ENCODE measurements at places on chromosomes 4 and X. TPM values are rescaled to one million over a fixed set of nuclear protein-coding genes. Genes with fewer than 3 reads are reported as not detected.

Gene SOWAHD
- total RNA-seq: not detected

Gene PAGE2
- total RNA-seq: not detected

Gene RS1
- total RNA-seq: not detected

Gene PAGE4
- total RNA-seq: not detected

Gene DMRTC1B
- not detected for total RNA-seq

DNA sequence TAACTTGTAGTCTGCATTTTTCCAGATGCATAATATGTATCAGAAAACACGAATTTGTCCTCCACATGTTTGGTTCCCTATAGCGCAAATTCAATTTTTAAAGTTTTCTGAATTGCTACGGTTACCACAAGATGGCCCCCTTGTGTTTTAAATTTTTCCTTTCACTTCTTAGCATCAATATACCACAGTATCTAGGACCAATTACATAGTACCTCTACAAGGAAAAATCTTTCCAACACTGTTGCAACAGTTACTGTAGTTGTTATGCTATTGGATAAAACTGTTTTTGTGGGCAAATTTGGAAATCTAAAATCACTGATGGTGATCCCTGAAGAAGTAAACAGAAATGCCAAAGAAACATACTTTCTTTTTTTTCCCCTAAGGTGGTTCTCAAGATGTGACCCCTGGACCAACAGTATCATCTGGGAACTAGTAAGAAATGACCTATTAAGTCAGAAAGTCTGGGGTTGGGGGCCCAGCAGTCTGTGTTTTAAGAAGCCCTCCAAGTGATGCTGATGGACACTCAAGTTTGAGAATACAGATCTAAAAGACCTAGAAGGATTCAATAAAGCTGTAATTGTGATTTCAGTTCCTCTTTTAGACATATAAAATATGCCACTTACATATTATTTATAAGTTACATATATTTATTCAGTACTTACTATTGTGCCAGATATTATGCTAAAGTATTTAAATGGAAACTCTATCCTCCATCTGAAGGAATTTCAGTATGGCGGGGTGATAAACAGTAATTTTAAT, 3.1 kb downstream of the ZGRF1 start:
- no peak for DNase-seq
- no peaks in the 10 kb centered on the region for H3K4me1 ChIP-seq
- H3K4me3 ChIP-seq: no peak overlapping the region
- no peaks in the 10 kb centered on the region for H3K27me3 ChIP-seq

DNA sequence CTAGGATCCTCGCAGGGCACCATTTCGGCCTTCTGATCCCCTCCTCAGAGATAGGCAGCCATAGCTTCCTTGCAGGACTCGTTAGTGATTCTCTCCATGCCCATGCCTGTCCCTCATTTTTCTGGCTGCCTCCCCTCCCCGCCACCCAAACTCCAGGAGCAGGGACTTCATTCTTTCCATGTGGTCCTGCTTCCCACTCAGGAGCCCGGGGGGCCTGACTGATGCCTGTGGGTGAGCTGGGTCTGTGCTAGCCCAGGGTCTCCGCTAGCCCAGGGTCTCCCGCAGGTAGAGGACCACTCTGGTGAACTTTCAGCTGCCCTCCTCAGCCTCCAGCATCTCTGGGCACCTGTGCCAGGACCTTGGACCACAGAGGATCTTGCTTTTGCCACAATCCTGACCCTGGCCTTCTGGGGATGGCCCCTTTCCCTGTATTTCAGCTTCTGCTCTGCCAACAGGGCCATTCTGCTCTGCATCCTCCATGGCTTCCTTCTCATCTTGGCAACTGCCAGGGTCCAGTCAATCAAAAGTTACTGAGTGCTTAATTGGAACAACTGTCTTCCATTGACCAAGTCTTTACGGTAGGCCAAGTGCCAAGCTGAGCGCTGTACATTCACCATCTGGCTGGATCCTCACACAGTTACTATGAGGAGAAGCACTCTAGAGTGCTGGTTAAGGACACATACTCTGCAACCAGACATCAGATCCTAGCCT, 152.2 kb downstream of the EFNB1 start:
- H3K4me3 ChIP-seq: no peak overlapping the region
- no peaks in the 10 kb centered on the region for H3K27me3 ChIP-seq
- H3K36me3 ChIP-seq: no peaks in the 10 kb centered on the region
- H3K4me1 ChIP-seq: no peaks in the 10 kb centered on the region

DNA sequence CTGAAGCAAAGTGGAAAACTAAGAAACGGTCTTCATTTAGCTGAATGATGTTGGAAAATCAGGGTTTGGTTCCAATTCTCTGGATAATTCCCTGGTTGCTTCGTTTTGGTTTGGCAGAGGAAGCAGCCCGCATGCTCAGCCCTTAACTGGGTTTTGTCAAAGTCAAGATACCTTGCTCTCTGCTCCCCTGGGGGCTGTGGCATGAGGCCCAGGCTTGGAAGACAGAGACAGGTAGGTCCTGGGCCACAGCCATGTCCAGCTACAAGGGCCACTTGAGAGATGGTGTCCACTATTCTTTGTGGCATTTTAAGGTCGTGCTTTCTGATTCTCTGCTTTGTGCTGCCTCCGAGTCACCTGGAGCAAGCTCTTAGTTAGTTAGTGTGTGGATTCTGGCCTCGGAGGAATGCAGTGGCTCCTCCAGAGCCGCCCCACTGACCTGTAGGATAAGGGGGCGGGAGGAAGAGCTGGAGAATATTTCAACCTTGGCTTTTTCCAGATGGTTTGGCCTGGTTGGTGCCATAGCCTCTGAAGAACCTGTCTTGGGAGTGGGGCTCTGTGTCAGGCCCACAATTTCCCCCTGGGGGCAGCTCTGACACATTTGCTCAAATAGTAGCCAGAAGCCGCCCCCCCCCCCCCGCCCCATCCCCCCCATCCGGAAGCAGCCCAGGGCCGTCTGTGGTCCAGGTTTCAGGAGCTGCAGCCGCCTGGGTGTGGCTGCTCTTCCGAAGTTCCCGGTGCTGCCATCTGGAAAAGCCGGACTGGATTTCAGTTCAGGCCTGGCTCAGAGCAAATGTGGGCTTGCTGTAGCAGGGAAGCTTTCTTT, 147.1 kb downstream of the NHS start:
- H3K36me3 ChIP-seq: no peaks in the 10 kb centered on the region
- peaks cover 5% of the 10 kb centered on the region for H3K4me1 ChIP-seq
- H3K27ac ChIP-seq: no peak overlapping the region
- no peaks in the 10 kb centered on the region for H3K27me3 ChIP-seq
- H3K4me3 ChIP-seq: no peak overlapping the region

- H3K4me1 ChIP-seq: no peaks in the 10 kb centered on the region
- no peaks in the 10 kb centered on the region for H3K27me3 ChIP-seq
- H3K27ac ChIP-seq: no peak overlapping the region
These were observed 268.9 kb upstream of the KCNIP4 start for GRCh38 chr4:22217480-22217879.

DNA sequence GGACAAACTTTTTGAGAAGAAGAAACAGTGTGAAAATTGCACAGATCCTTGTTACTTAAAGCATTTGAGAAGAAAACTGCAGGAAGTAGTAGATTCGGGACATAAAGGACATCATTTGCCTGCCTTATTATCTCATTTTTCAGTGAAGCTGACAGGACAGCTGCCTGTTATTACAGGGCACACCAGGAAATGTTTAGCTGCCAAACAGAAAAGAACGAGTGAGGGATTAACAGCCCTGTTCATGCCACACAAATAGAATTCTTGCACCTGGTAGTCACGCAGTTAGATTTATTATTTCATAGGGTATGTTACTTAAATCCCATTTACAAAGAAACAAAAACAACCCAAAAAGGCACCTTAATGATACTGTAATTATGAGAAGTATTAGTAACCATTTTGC, 100.6 kb downstream of the CHIC2 start:
- H3K27me3 ChIP-seq: no peaks in the 10 kb centered on the region
- no peak for DNase-seq
- no peak overlapping the region for H3K27ac ChIP-seq
- no peaks in the 10 kb centered on the region for H3K36me3 ChIP-seq
- H3K4me1 ChIP-seq: no peaks in the 10 kb centered on the region
- H3K4me3 ChIP-seq: no peak overlapping the region

DNA sequence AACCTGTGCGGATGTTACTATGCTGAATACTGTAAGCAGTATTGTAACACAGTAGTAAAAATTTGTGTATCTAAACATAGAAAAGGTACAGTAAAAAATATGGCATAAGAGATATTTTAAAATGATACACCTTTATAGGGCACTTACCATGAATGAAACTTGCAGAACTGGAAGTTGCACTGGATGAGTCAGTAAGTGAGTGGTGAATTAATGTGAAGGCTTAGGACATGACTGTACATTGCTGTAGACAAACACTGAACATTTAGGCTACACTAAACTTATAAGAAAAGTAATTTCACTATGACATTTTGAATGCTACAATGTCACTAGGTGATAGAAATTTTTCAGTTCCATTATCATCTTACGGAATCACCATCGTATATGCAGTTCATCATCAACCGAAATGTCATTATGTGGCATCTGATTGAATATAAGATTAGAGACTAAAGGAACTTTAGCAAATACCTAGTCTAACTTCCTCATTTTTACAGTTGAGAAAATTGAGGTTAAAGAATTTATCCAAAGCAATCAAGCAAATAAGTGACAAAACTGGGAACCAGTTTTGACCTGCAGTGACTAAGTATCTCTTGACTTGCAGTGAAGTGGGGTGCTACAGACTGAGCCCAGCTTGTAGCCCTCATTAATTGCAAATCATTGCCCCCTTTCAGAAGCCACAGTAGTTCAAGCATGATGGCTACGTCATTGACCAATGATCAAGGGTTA, 55.3 kb downstream of the EGF start:
- H3K27me3 ChIP-seq: no peaks in the 10 kb centered on the region
- no peaks in the 10 kb centered on the region for H3K36me3 ChIP-seq
- no peaks in the 10 kb centered on the region for H3K4me1 ChIP-seq
- no peak overlapping the region for H3K4me3 ChIP-seq
- no peak for DNase-seq

- no peak for DNase-seq
- no peaks in the 10 kb centered on the region for H3K4me1 ChIP-seq
- no peak overlapping the region for H3K4me3 ChIP-seq
- no peaks in the 10 kb centered on the region for H3K36me3 ChIP-seq
These were observed 35.2 kb upstream of the LPAR4 start for GRCh38 chrX:78712336-78712735.

- no peaks in the 10 kb centered on the region for H3K36me3 ChIP-seq
- no peak overlapping the region for H3K27ac ChIP-seq
- H3K4me1 ChIP-seq: no peaks in the 10 kb centered on the region
- H3K4me3 ChIP-seq: no peak overlapping the region
These were observed 101.1 kb downstream of the ATP8A1 start for GRCh38 chr4:42555828-42556227.

DNA sequence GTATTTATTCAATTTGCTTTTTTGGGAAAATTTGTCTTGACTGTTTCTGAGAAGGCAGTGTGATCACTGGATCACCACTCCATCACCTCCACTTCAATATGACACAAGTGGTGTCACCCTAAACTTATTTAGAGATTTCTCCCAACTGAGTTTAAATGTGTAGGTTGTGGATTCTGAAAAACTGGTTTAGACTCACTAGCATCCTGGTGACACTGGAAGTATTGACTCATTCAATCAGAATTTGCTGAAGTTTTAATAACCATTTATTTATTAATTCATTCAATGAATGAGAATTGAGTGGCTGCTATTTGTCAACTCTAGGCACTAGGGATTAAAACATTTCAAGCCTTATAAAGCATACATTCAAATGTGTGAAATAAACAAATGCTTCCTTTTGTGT, 819.1 kb upstream of the EPHA5 start:
- DNase-seq: no peak
- no peaks in the 10 kb centered on the region for H3K27me3 ChIP-seq
- H3K36me3 ChIP-seq: no peaks in the 10 kb centered on the region
- no peaks in the 10 kb centered on the region for H3K4me1 ChIP-seq

- H3K27me3 ChIP-seq: no peaks in the 10 kb centered on the region
- H3K27ac ChIP-seq: no peak overlapping the region
- H3K4me3 ChIP-seq: no peak overlapping the region
These were observed 33.1 kb downstream of the SLC7A11 start for GRCh38 chr4:138209094-138209493.

DNA sequence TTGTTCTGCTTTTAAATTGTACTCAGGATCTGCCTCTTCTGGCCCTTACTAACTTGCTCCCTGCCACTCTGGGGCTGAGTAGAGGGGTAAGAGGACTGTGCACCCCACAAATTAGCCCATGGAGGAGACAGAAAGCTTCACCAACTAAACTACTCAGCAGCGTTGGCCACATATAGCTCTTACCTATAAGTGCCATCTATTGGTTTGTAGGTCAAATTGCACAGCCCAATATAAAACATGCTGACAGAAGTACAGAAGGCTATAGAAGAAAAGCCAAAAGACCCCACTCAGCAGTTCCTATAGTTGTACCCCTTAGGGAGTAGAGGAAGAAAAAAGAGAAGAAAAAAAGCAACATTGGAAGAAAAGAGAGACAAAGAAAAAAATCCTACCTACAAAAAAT, 341.2 kb upstream of the FMR1 start:
- no peak for DNase-seq
- H3K4me3 ChIP-seq: no peak overlapping the region
- H3K27ac ChIP-seq: no peak overlapping the region
- H3K4me1 ChIP-seq: no peaks in the 10 kb centered on the region
- no peaks in the 10 kb centered on the region for H3K36me3 ChIP-seq

DNA sequence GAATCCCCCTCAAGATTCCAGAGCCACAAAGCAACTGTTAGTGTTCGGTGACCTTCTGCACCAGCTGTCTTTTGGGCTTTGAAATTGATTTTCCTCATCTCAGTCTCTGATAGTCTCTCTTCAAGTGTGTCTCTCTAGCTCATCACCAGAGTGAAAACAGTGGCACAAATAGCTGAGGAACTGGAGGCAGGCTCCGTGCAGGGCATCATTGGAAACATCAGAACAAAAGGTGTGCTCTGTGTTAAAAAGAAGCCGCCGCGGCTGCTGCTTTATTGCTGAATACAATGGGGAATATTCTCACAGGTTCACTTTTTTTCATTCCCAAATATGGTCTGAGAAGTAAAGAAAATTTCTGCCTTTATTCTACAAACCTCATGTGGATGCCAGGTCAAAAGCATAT, 297.5 kb downstream of the DCTD start:
- no peak for DNase-seq
- no peaks in the 10 kb centered on the region for H3K27me3 ChIP-seq
- no peaks in the 10 kb centered on the region for H3K4me1 ChIP-seq
- no peak overlapping the region for H3K4me3 ChIP-seq
- H3K36me3 ChIP-seq: no peaks in the 10 kb centered on the region

DNA sequence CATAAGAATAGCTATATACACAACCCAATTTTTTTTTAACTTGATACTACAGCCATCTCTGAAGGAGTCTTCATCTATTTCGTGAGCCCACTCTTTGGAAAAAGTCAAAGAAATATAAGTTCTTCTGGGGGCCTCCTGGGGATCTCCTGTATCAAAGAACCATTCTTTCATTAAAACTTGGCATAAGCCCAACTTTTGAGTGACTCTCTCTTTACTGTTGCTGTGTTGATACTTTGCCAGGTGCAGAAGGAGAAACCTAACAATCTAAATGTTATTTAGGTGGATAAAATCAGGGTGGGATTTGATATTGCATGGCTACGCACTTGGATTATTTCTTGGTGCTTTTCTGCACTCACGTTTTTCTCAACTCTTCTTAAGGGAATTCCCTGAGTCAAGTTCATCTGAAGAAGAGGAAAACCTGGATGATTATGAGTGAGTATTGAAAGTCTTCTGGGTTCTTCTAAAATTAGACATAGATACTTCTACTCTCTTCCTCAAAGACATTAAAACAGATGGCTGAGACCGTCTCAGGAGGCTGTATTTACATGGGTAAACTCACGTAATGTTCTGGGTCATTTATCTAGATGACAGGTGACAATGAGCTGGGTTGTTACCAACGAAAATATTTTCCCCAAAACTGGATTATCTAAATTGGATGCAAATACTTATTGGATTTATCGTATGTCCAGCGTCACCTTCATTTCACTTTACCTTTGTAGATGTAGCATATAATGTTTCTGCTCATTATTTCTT, 25.2 kb downstream of the BMX start:
- no peaks in the 10 kb centered on the region for H3K4me1 ChIP-seq
- H3K27me3 ChIP-seq: no peaks in the 10 kb centered on the region
- no peaks in the 10 kb centered on the region for H3K36me3 ChIP-seq
- DNase-seq: no peak
- no peak overlapping the region for H3K4me3 ChIP-seq
- H3K27ac ChIP-seq: no peak overlapping the region
